Left kidney (tissue), 8 donors: ENCODE measurements at places on chromosomes 11 and 22. TPM values are rescaled to one million over a fixed set of nuclear protein-coding genes. Genes with fewer than 3 reads are reported as not detected.

ADAMTS8 gene
- polyA plus RNA-seq, result 2.5 TPM

GGTLC3 gene
- 0.18 TPM for polyA plus RNA-seq

CCDC87 gene
- 0.27 TPM for polyA plus RNA-seq

PNPLA5 gene
- 0.10 TPM for polyA plus RNA-seq

IFITM1 gene
- 38.1 TPM for polyA plus RNA-seq

RAC2 gene
- polyA plus RNA-seq, result 5.1 TPM

MAFF gene
- polyA plus RNA-seq, result 2.2 TPM

AGBL2 gene
- polyA plus RNA-seq, result 10.7 TPM

RIMBP3B gene
- not detected for polyA plus RNA-seq

CSNK2A3 gene
- 1.9 TPM for polyA plus RNA-seq

UBASH3B gene
- polyA plus RNA-seq, result 8.5 TPM

SERPING1 gene
- 137 TPM for polyA plus RNA-seq

TSG101 gene
- polyA plus RNA-seq, result 158 TPM

LRRC74B gene
- 0.27 TPM for polyA plus RNA-seq

TMEM218 gene
- polyA plus RNA-seq, result 59.5 TPM

E2F8 gene
- polyA plus RNA-seq, result 11.4 TPM

IL18 gene
- 9.9 TPM for polyA plus RNA-seq

KRTAP5-7 gene
- polyA plus RNA-seq, result 0.25 TPM

DBX1 gene
- polyA plus RNA-seq, result not detected

SCN4B gene
- 0.75 TPM for polyA plus RNA-seq

ISX gene
- polyA plus RNA-seq, result 0.43 TPM

LDHAL6A gene
- 1.5 TPM for polyA plus RNA-seq

OTOG gene
- polyA plus RNA-seq, result 0.83 TPM

IFITM10 gene
- polyA plus RNA-seq, result 0.22 TPM

SCGB1C1 gene
- polyA plus RNA-seq, result 1.1 TPM

KRTAP5-9 gene
- polyA plus RNA-seq, result 1.2 TPM

THRSP gene
- polyA plus RNA-seq, result 0.23 TPM

KCNK7 gene
- 0.28 TPM for polyA plus RNA-seq

TMEM86A gene
- polyA plus RNA-seq, result 8.1 TPM

RGL4 gene
- 4.7 TPM for polyA plus RNA-seq

USH1C gene
- polyA plus RNA-seq, result 81.8 TPM

TRPC6 gene
- 10.2 TPM for polyA plus RNA-seq

GRM5 gene
- polyA plus RNA-seq, result 0.13 TPM

OR8G1 gene
- not detected for polyA plus RNA-seq

MPEG1 gene
- 6.8 TPM for polyA plus RNA-seq

POLDIP3 gene
- polyA plus RNA-seq, result 117 TPM

CBL gene
- polyA plus RNA-seq, result 24.4 TPM

TYMP gene
- 1.0 TPM for polyA plus RNA-seq

TRIM48 gene
- polyA plus RNA-seq, result not detected

CABP7 gene
- polyA plus RNA-seq, result 0.15 TPM

PANX2 gene
- polyA plus RNA-seq, result 1.3 TPM

LINC01488 gene
- not detected for polyA plus RNA-seq

UCP3 gene
- 4.8 TPM for polyA plus RNA-seq

CHADL gene
- polyA plus RNA-seq, result 2.7 TPM

TENM4 gene
- polyA plus RNA-seq, result 24.5 TPM

OR2AG1 gene
- 0.10 TPM for polyA plus RNA-seq
